ENCODE measurements at places on chromosomes 1 and 21.

DNA sequence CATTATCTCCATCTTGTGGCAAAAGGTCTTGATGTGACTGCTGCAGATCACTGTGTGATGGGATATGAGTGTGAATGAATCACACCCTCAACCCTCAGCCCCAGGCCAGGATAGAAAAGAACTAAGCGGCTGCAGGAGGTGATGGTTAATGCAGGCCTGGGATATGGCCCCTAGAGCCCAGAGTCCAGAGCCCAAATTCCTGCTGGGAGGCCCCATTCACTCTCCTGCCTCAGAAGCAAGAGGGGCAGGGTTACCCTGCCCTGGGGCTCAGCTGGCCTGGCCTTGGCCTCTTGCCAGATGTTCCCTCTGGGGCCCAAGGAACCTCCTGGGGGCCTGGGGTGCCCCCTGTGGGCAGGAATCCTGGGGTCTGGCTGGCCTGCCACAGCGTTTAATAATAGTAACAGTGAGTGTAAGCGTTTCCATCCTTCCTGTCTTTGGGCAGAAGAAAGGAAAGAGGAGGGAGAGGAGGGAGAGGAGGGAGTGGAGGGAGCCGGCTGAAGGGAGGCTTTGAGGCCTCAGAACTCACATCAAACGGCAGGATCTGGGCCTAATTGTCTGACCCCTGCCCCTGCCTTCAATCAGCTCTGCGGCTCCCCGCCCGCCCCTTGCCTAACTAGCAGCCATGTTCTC lies 26.2 kb downstream of the DMAP1 start:
- no peak for DNase-seq

- no peak for DNase-seq
Observed at GRCh38 chr1:237478082-237478481, 412.6 kb downstream of the ZP4 start.

GRCh38 chr1:10052347-10052746 lies 19.6 kb downstream of the UBE4B start:
- no peak for DNase-seq

DNA sequence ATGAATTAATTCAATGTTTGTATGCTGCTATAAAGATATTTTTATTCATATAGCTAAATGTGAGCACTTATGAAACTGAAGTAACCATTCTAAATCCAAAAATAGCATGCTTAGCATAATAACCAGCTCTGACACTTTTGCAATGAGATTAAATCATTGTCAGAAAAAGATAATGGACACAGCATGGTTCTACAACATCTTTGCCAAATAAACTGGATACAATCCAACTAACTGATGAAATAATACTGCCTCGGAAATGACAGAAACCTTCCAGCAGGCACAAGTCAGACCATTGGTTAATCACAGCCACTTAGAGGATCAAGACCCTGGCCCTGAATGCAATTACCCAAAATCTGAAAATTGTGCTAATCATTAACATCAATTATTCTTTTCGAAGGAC lies 592.7 kb upstream of the ADGRL4 start:
- no peak for DNase-seq

DNA sequence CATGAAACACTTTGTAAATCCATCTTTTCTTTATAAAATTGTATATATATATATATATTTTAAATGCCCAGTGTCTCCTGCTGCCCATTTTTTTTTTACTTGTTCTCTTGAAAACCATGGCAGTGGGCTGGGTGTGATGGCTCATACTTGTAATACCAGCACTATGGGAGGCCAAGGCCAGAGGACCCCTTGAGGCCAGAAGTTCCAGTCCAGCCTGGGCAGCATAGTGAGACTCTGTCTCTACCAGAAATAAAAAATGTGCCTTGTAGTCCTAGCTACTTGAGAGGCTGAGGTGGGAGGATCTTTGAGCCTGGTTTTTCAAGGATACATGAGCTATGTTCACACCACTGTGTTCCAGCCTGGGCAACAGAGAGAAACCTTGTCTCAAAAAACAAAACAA lies 62.2 kb downstream of the HS2ST1 start:
- no peak for DNase-seq

Measured in activated T-cell treated with anti-CD3 and anti-CD28 coated beads, Interleukin-2, amount 50 U/mL, for 24 hours (primary cell).